ENCODE measurements at places on chromosomes 4 and X.
A peak's percentile ranks its signal among the peaks of the same experiment; 100 is the strongest.

DNA sequence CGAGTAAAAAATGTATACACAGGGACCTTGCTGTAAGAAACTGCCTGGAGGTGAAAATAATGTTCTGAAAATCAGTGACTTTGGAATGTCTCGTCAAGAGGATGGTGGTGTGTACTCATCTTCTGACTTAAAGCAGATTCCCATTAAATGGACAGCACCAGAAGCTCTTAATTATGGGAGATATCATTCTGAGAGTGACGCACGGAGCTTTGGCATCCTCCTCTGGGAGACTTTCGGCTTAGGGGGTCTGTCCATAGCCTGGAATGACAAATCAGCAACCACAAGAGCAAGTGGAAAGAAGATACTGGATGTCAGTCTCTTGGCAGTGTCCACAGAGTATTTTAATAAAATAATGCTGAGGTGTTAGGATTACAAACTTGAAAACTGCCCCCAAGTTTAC lies 129.4 kb downstream of the THOC2 start:
- no peak for DNase-seq

DNA sequence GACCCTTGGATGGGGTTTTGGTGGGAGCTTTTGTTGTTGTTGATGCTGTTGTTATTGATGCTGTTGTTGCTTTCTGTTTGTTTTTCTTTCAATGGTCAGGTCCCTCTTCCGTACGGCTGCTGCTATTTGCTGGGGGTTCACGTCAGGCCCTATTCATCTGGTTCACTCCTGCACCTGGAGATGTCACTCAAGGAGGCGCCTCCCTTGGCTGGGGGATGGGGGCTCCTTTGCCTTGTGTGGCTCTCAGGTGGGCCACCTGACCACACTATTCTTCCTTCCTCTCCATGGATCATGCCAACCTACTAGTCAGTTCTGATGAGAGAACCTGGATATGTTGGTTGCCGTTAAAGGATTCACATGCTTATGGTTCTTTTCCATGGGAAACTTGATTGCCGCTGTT lies 39.1 kb upstream of the PRPS1 start:
- DNase-seq, result no peak

- no peak for DNase-seq
Measured at GRCh38 chrX:37817579-37817978, 29.8 kb downstream of the DYNLT3 start.

GRCh38 chr4:112832493-112832892 lies 195.6 kb downstream of the LARP7 start:
- DNase-seq, result no peak

DNA sequence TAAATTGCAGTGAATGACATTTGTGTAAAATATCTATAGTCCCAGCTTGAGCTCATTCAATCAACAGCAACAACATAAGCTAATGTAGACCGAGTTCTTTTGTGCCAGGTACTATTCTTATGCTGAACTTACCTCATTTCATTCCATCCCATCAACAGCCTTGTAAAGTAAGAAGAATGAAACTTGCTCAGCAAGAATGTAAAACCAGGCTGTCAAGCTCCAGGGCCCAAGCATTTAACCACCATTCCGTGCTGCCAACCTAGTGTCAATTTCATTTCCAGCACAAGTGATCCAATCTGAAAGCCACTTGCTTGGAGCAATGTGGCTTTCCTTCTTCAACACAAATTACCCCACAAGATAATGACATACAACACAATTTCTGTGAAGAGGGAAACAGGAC lies 36.6 kb downstream of the RASSF6 start:
- DNase-seq, result no peak

- no peak for DNase-seq
Measured at GRCh38 chrX:135416546-135416945, 5.2 kb upstream of the SMIM10L2A start.

DNA sequence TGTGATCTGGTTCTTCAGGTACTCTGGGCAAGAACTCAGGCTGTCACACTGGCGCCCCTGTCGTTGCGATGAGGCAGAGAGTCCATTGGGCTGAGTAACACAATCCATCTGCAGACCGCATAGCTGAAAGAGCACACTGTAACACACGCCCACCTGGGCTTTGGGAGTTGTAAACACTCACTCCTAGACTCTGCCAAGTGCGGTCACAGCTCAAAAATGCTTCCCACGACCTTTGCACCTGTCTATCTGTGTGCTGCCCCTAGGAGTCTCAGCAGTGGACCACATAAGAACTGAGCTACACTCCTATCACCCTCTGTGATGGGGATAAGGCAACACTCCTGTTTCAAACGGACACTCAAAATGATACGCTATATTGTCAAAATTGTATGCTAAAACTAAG lies 2028.3 kb downstream of the PCDH7 start:
- DNase-seq, result no peak

- no peak for DNase-seq
Measured at GRCh38 chr4:159545556-159545955, 442.7 kb downstream of the RAPGEF2 start.

DNA sequence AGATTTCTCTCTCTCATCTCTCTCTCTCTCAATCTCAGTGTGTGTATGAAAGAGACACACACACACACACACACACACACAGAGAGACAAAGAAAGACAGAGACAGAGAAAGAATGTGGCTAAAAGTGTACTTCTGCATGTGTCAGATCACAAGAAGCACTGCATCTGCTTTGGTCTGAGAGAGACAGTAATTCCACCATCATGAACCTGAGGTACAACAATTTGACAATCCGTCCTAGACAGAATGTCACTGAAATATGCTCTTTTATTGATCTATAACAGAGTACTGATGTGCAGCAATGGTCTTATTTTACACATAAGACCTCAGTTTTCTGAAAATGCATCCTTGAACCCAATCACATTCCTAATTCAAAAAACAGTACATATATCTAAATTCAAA lies 576.2 kb upstream of the SMIM31 start:
- no peak for DNase-seq

GRCh38 chrX:81411517-81411916 lies 209.6 kb downstream of the SH3BGRL start:
- no peak for DNase-seq

- no peak for DNase-seq
Measured at GRCh38 chrX:30865015-30865414, 24.0 kb downstream of the TAB3 start.

GRCh38 chrX:115941388-115941787 lies 229.2 kb upstream of the AGTR2 start:
- no peak for DNase-seq

- DNase-seq, result no peak
Measured at GRCh38 chr4:170106900-170107299, 17.1 kb upstream of the AADAT start.

DNA sequence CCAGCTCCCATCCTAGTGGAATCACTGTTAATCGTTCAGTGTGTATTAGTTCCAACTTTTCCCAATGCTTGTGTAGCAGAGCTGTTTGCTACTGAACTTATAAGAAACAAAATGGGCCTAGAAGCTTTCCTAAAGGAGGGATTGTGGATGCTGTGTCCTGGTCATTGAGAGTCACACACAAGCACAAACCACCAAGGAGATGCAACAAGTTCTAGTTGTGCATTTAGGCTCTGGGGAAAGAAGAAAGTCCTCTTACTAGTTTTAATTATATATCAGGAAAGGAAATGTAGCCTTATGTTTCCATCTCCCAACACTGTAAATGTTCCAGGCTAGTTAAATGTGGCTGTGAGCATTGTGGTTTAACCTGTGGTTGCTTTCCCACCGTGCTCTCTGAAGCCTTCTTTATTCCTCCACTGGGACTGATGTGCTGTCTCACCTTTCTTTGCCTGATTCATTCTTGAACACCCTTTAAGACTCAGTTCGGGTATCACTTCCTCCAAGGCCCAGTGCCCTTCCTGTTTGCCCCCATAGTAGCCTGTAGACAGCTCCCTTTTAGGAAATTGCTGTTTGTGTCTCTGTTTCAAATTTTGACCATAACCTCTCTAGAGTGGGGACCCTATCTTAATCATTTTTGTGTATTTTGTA lies 34.3 kb downstream of the ATP10D start:
- DNase-seq, result no peak

GRCh38 chr4:180558427-180558826 lies 1684.8 kb upstream of the TENM3 start:
- DNase-seq, result peak; percentile 15

- no peak for DNase-seq
Measured at GRCh38 chr4:147580396-147580795, 36.8 kb upstream of the TMEM184C start.

DNA sequence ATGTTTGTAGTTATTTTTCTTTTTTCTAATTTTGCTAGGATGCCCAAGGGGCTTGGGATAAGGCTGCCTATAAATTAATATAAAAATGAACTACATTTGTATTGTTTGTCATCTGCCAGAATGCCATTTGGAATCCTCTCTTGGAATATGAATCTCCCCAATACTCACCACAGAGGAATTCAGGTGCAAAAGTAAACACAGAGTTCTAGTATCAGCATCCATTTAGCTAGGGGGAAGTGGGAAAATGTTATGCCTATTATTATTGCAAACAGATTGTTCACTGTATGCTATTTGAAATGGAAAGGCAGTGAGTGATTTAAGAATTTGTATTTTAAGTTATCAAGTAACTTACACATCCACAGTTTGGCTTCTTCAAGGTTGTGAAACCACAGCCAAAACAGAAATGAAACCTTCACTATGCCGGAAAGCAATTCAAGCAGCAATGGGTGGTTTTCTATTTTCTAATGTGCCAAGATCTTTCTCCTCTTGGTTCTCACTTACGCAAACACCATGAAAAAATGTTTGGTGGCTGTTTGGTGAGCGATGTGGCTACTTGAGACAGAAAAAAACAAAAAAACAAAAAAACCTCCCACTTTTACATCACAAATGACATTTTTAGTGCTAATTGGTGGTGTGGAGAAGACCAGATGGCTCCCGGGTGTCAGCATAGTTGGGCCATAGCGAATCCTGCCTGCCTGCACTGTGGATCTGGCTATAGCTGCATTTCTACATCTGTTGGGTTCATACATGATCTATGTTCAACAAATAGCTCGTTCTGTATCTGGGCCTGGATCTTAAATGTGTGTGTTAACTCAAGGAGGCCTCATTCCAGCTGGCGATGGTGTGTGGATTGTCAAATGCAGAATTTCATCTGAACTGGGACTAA lies 200.8 kb upstream of the GIMD1 start:
- DNase-seq, result no peak

DNA sequence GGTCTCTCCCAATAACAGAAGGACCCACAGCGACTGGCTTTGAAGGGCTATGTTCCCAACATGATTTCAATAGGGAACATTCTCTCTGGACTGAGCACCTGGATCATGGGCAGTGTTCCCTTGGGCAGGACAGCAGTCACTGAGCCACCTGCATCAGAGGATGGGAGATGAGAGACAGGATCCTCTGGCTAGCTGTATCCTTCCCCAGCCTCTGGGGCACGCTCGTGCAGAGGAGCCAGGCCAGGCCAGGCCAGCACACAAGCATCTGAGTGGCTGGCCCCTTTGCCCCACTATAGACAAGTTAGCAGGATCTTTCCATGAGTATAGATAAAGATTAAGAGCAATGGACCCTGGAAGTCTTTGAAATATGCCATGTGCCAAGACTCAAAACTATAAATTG lies 66.3 kb downstream of the NEUROG2 start:
- DNase-seq, result no peak

GRCh38 chrX:71671043-71671780 lies 3.9 kb downstream of the LOC101059915 start:
- DNase-seq, result no peak

All from NCI-H1417 (cell line).